Umbilical cord (tissue), 2 donors: ENCODE measurements at places on chromosomes 11 and 22.
A peak's percentile ranks its signal among the peaks of the same experiment; 100 is the strongest.

- DNase-seq: no peak
Observed at GRCh38 chr22:44024288-44024921, at the start of gene PARVB. Gene PARVB (plus strand): TSS chr22:44024302. CDS start chr22:44024340, 38 bp downstream.

- no peak for DNase-seq
Observed at GRCh38 chr11:61022311-61023085, 51.0 kb downstream of the CD6 start.

GRCh38 chr22:30511911-30512310 lies 6.4 kb upstream of the SEC14L4 start:
- DNase-seq: no peak

DNA sequence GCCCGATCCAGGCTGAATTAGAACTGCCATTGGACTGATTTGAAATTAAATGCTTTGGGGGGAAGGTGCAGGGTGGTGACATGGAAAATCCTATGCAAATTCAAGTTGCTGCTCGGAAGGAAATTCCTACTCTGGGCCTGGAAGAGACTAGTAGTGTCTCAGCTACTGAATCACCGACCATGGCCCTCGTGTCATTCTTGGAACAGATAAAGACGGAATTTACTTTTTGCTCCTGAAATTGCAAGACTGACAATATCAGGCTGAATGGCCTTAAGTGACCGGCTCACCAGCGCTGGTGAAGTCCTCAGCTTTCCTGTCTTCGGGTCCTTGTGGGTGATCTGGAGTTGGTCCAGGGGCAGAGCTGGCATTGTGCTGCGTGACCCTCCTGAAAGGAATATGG lies 6.1 kb downstream of the ASCC2 start:
- DNase-seq: no peak

- DNase-seq: no peak
Observed at GRCh38 chr11:72642043-72642883, 32.0 kb downstream of the PDE2A start.

DNA sequence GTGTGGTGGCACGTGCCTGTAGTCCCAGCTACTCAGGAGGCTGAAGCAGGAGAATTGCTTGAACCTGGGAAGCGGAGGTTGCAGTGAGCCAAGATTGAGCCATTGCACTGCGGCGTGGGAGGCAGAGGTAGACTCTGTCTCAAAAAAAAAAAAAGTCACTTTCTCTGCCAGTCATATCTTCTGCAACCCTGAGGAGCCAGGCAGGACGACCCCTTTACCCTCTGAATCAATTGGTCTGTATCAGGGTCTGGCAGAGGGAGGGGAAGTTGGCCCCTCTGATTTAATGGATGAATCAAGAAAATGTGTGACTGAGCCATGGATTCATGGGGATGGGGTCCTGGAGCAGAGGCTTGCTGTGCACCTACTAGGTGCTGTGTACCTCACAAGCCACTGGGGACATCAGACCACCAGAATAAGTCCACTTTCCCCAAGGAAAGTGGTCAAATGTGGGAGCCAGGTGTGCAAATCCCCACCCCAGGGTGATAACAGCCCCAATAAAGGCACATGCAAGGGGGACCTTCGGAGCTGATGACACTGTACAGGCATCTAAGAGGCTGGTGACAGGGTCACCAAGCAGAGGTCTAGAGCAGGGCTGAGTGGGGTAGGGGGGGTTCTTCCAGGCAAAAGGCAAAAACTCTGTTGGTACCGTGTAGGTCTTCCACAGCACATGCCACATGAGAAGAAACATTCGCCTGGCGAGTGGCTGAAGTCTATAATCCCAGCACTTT lies 29.0 kb downstream of the TXN2 start:
- DNase-seq: no peak

- DNase-seq: peak; percentile 79
Observed at GRCh38 chr11:125956391-125957134, 10.7 kb downstream of the VSIG10L2 start.

- DNase-seq: no peak
Observed at GRCh38 chr11:61850687-61851086, 22.6 kb downstream of the FADS2 start.

GRCh38 chr11:3707176-3707575 lies 36.0 kb upstream of the CHRNA10 start:
- no peak for DNase-seq

GRCh38 chr22:23501261-23501619 lies 78.8 kb downstream of the IGLL1 start:
- DNase-seq: no peak

- DNase-seq: no peak
Observed at GRCh38 chr11:60647087-60647486, 52.3 kb upstream of the MS4A8 start.

DNA sequence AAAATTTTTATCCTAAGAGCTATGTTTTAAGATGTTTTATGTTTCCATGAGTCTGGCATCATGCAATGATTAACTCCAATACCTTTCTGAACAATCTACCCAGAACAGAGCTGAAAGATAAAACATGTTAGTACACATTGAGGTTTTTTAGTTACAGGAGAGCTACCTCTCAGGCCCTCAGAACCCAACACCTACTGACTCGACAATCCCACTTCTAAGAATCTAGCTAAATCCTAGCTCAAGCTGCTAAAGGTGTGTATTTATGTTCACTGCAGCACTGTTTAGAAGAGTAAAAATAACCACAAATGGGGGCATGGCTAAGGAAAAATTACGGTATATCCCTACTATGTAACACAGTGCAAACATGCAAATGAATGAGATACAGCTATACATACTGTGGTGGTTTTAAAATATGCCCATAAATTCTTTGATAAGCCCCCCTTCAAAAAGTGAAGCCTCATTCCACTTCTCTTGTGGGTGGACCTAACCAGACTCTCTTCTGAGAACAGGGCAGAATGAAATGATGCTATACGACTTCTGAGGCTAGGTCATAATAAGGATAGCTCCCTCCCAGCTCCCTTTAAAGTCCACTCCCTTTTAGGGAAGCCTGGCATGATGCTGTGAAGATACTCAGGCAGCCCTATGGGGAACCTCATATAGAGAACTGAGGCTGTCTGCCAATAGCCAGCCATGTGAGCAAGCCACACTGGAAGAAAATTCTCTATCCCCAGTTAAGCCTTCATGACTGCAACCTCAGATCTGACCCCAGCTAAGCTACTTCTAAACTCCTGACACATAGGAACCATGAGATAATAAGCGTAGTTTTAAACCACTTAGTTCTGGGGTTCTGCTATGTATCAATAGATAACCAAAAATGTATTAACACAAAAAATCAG lies 29.5 kb downstream of the TMEM123 start:
- DNase-seq: peak; percentile 97

- DNase-seq: no peak
Observed at GRCh38 chr11:116955548-116955947, 118.1 kb upstream of the APOA1 start.

DNA sequence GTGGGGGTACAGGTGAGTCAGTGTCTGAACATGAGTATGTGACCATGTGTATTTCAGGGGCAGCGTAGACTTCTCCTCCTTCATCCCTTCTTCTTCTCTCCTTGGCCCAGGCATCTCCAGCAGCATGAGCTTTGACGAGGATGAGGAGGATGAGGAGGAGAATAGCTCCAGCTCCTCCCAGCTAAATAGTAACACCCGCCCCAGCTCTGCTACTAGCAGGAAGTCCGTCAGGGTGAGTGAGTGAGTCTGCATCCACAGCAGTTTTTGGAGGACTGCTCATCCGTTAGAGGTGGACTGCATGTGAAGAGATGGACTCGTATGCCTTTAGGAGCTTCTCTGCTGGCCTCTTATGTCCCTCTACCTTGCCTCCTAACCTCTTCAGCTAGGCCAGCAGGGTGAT lies 15.6 kb downstream of the TUB start:
- no peak for DNase-seq

GRCh38 chr11:21634491-21634890 lies 558.4 kb upstream of the ANO5 start:
- no peak for DNase-seq

DNA sequence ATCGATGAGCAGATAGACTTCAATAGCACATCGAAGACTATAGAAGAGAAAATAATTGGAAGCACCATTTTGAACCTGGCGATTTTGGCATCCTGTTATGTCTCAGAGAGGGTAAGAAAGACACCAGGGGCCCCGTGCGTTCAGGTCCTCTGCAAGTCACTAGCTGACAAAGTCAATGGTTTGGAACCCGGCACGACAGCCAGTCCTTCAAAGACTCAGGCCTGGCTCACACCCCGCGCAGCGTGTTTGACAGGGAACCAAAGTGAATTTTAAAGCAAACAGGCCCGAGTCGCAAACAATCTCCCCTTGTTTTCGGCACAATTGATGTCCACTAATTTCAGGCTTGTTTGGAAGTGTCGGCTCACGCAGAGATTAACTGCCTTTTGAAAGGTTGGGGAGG lies 716.6 kb downstream of the BRD1 start:
- no peak for DNase-seq

- DNase-seq: no peak
Observed at GRCh38 chr22:25061605-25062376, 109.3 kb downstream of the KIAA1671 start.

DNA sequence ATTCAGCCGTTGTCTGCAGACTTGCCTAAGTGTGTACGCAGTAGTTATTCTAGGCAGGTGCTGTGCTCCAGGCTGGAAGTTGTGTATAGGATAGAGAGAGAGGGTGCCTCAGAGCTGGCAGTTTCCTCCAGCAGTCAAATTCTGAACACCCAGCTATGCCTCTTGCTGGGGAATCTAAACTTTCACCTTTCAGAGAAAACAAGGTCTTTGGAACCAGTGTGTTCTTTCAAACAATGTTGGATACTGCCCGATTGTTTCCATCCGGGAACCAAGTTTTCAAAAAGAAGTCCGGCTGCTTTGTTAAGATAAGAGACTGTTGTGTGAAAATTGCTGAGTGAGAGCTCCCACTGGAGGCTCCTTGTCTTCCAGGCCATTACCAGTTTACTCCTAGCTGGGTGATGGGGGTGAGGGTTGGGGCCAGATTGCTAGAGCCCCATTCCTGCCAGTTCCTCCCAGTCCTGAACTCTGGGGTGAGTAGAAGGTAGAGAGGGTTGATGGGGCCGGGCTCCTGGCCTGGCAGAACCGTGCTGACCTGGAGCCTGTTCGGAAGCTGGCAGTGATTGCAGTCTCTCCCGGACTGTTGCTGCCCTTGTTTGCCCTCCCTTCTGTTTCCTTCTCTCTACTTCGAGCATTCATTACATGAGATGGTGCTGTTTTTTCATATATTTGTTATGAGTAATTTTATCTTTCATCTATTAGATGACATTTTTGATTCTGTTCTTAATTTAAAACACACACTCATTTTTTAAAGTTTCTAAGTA lies 150.2 kb downstream of the TEAD1 start:
- DNase-seq: no peak

DNA sequence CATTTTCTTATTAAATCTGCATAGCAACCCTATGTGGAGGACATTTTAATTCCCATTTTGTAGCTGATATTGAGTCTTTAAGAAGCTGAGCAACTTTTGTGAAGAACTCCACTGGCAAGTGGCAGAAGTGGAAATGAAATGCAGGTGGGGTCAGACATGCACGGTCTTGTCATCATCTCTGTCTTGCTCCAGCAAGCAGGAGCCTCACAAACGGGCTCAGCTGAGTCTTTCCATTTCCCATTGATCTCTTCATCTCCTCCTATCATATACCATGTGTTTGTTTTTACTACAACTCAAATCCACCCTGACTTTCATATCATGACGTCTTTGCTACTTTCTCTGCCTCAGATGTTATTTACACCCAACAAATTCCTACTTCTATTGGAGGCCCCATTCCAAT lies 97.9 kb upstream of the TENM4 start:
- DNase-seq: peak; percentile 49

- no peak for DNase-seq
Observed at GRCh38 chr11:3130269-3131071, 34.6 kb downstream of the OSBPL5 start.

GRCh38 chr11:113105592-113105991 lies 144.4 kb downstream of the NCAM1 start:
- no peak for DNase-seq

GRCh38 chr11:8032576-8033304 lies 45.6 kb downstream of the EIF3F start:
- no peak for DNase-seq

GRCh38 chr11:111585371-111585770 lies 16.9 kb upstream of the SIK2 start:
- no peak for DNase-seq

DNA sequence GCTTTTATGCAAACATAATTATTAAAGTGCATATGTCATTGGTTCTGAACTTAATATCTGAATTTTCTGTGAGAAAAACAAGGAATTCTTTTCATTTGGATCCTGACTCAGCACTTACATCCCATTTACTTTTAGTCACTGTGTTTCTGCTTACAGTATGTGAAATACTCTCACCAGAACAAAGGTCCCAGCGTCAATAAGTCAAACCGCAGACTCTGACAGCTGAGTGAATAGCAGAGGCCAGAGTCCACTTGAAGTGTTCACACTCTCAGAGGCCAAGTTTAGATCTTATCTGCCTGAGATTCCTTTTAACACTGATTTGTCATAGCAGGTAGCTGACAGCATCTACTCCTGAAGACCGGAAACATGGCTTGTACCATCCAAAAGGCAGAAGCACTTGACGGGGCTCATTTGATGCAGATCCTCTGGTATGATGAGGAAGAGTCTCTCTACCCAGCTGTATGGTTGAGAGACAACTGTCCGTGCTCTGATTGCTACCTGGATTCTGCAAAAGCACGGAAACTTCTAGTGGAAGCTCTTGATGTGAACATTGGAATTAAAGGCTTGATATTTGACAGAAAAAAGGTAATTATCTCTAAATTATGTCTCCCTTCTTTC lies 14.6 kb downstream of the BBOX1 start:
- peak; percentile 25 for DNase-seq

DNA sequence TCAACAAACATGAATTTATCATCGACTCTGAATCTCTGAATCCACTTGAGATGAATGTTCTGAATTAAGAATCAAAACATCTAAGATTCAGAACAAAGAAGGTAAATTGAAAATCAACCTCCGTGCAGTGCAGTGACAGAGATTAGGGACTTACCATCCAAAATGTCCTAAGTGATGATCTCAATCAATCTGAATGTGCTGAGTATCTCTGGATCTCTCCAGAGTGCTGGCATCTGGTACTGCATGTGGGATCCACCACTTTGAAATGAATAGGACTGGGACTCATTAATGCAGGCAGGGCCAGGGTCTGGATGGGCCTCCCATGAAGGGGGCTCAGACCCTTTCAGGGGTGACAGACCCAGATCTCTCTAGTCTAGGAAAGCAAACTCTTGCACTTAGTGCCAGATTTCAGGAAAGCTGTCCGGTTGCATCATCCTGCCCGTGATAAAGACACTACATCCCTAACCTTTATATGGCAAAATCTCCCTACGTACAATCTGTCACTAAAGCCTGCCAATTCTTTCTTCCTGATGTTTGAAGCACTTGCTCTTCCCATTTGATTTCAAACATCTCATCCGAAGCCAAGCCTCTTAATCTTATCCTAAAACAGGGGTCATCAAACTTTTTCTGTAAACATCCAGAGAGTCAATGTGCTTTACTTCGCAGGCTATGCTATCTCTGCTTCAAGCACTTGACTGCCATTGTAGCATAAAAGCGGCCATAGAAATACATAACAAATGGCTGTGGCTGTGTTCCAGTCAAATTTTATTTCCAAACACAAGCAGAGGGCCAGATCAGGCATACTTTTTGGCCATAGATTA lies 263.3 kb downstream of the LARGE1 start:
- no peak for DNase-seq

DNA sequence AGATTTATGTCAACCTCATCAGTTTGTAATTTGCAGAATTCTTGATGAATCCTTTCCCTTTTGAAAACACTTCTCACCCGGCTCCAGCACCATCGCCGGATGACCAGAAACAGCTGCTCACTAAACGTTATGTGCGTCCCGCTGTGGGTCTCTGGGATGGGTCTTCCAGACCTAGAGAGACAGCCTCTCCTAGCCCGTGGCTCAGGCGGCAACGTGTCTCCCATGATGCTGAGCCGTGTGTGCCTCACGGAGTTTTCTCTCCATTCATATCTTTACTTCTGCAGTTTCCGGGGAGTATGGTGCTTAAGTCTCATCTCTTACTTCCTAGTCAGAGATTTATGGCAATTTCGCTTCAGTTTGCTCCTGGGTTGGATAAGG lies 25.0 kb upstream of the ACR start:
- DNase-seq: no peak
